ENCODE measurements at places on chromosomes 1 and 21. TPM values are rescaled to one million over a fixed set of nuclear protein-coding genes. Genes with fewer than 3 reads are reported as not detected.

Gene TAL1
- total RNA-seq, result 0.05 TPM

Gene PDC
- not detected for total RNA-seq

Gene RGSL1
- not detected for total RNA-seq

Gene MEX3A
- total RNA-seq, result 5.1 TPM

Gene CXADR
- 0.13 TPM for total RNA-seq

Gene PLA2G2A
- total RNA-seq, result 0.36 TPM

Gene RERE
- 60.5 TPM for total RNA-seq

Gene GNG4
- 0.11 TPM for total RNA-seq

Gene TACSTD2
- total RNA-seq, result 5.1 TPM

Gene SLFNL1
- 0.24 TPM for total RNA-seq

Gene RAB7B
- not detected for total RNA-seq

Gene GBP6
- total RNA-seq, result not detected

Gene CRABP2
- total RNA-seq, result 1.3 TPM

Gene CELA2A
- total RNA-seq, result 0.90 TPM

Gene OR6K3
- total RNA-seq, result not detected

Gene ICOSLG
- 15.1 TPM for total RNA-seq

Gene CD53
- total RNA-seq, result 358 TPM

Gene KCNJ15
- total RNA-seq, result 0.46 TPM

Gene OR10R2
- not detected for total RNA-seq

Gene FCRL6
- 0.11 TPM for total RNA-seq

Gene CYP2J2
- total RNA-seq, result 0.08 TPM

Gene MRPS21
- total RNA-seq, result 80.0 TPM

Gene KPRP
- not detected for total RNA-seq

Gene KLHDC7A
- not detected for total RNA-seq

Gene ESPN
- 0.59 TPM for total RNA-seq

Gene SPATA6
- total RNA-seq, result not detected

Gene HSPB7
- total RNA-seq, result 0.21 TPM

Gene DPT
- total RNA-seq, result 0.10 TPM

Gene PROK1
- not detected for total RNA-seq

Gene CFAP126
- not detected for total RNA-seq

Gene MYBPH
- total RNA-seq, result not detected

Gene NMNAT2
- 0.45 TPM for total RNA-seq
